Mammary epithelial cell (primary cell): ENCODE measurements at places on chromosomes 2 and 18. TPM values are rescaled to one million over a fixed set of nuclear protein-coding genes. Genes with fewer than 3 reads are reported as not detected.

- no peak for DNase-seq
Measured at GRCh38 chr2:227821043-227821942, 7.7 kb downstream of the CCL20 start.

DNA sequence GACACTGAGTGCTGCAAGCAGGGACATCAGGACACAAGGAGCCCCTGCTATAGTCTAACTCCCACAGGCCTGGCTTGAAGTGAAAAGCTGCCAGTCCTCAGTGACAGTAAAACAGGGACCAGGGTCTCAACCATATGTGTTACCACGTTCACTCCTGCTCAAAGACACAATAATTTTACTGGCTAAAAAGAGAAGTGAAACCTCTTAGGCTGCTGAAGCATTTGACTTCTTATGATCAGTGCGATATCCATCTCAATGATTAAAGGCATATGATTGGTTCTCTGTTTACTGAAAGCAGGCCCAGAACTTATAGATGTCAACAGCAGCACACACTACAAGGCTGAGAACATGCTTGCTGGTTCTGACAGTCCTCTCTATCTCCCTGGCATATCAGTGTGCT lies 129.8 kb upstream of the LMAN1 start:
- DNase-seq: no peak

NCOA1 gene
- 4.0 TPM for polyA plus RNA-seq

PHLPP1 gene
- 8.4 TPM for polyA plus RNA-seq

GRCh38 chr2:126658905-126659561 lies 3.1 kb downstream of the GYPC start:
- no peak for DNase-seq
